Esophagus muscularis mucosa (tissue), 4 donors: ENCODE measurements at places on chromosomes 2 and 18. TPM values are rescaled to one million over a fixed set of nuclear protein-coding genes. Genes with fewer than 3 reads are reported as not detected.

Gene STON1
- total RNA-seq: 198 TPM

Gene PJVK
- 1.8 TPM for total RNA-seq

Gene ACTR1B
- 81.7 TPM for total RNA-seq

GRCh38 chr18:31825772-31826171 is 65.1 kb upstream of the SLC25A52 start:
- no peaks in the 10 kb centered on the region for H3K27me3 ChIP-seq
- H3K36me3 ChIP-seq: peaks cover 22% of the 10 kb centered on the region
- H3K4me1 ChIP-seq: no peaks in the 10 kb centered on the region
- no peak overlapping the region for H3K4me3 ChIP-seq
- H3K27ac ChIP-seq: no peak overlapping the region
- no peak for DNase-seq

DNA sequence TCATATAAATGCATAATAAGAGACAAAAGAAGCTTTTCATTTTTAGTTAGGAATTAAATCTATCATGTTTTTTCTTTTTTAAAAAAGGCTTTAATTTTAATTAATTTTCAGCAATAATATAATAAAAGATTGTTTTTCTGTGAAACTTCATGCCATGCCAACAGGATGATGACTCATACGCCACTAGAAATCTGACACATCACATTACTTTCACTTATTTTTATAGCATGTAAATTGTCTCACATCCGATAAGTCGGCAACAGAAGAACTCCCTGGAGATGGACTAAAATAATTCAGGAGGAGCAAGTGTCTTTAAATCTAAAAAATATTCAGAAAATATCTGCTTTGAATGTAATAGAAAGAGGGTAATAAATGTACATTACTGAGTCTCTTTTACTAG is 1024.2 kb upstream of the ACVR2A start:
- H3K36me3 ChIP-seq: no peaks in the 10 kb centered on the region
- no peak overlapping the region for H3K4me3 ChIP-seq
- H3K27ac ChIP-seq: no peak overlapping the region
- no peaks in the 10 kb centered on the region for H3K4me1 ChIP-seq

GRCh38 chr2:118686346-118686745 is 161.1 kb downstream of the EN1 start:
- no peak for DNase-seq

Gene RIT2
- not detected for total RNA-seq
